ENCODE measurements at places on chromosomes 5 and 9.
A peak's percentile ranks its signal among the peaks of the same experiment; 100 is the strongest.

- no peak overlapping the region for H3K4me3 ChIP-seq
- no peak overlapping the region for H3K27ac ChIP-seq
- no peak for DNase-seq
- no peaks in the 10 kb centered on the region for H3K36me3 ChIP-seq
These were observed 779.3 kb downstream of the CDH9 start for GRCh38 chr5:26259081-26259480.

DNA sequence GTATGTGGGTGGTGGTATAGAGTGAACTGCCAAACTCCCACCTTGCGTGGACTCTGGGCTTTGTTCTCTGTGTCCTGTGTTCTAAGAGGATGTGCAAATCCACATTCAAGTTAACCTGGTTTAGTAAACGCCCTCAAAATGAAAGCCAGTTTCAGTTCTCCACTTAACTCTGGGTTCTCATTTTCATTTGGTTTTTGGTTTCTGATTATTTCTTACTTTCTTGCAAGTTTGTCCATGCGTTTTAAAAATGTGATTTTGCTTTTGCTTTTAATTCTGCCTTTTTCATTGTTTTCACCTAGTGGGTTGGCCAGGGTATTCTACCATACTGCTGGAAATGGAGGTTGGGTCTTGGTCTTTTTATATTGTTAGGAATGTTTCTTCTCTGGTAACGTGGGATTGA is 38.2 kb downstream of the GALNT10 start:
- H3K27me3 ChIP-seq = no peaks in the 10 kb centered on the region
- no peak for DNase-seq
- H3K4me1 ChIP-seq = no peaks in the 10 kb centered on the region
- no peaks in the 10 kb centered on the region for H3K36me3 ChIP-seq

GRCh38 chr5:17077440-17078233 is 139.8 kb upstream of the BASP1 start:
- H3K27ac ChIP-seq = peak overlapping the region; percentile 12
- no peak for DNase-seq
- peaks cover 4% of the 10 kb centered on the region for H3K4me1 ChIP-seq
- no peaks in the 10 kb centered on the region for H3K27me3 ChIP-seq

DNA sequence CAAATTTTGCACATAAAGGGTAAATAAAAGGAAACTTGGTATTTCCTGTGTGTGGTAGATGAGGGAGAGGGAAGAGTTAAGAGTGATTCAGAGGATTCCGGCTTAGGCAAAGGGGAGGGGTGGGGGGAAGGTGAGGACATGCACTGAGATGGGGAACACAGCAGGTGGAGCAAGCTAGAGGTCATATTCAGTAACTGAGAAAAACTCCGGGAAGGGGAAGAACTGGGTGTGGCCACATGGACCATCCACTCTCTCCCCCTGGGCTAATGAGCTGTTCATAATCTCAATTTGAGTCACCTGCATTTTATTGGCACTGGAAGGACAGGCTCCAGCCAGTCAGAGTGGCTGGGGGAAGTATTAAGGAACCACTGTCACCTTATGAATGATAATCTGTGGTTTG is 45.1 kb upstream of the UGCG start:
- no peak for DNase-seq
- H3K27me3 ChIP-seq = no peaks in the 10 kb centered on the region
- no peak overlapping the region for H3K4me3 ChIP-seq

- no peak for DNase-seq
- H3K27ac ChIP-seq = no peak overlapping the region
These were observed 22.9 kb downstream of the ATG10 start for GRCh38 chr5:81994679-81995078.

- no peak for DNase-seq
- no peaks in the 10 kb centered on the region for H3K4me1 ChIP-seq
- H3K36me3 ChIP-seq = no peaks in the 10 kb centered on the region
- no peaks in the 10 kb centered on the region for H3K27me3 ChIP-seq
- H3K27ac ChIP-seq = no peak overlapping the region
These were observed 50.7 kb downstream of the C7 start for GRCh38 chr5:40960037-40960436.

DNA sequence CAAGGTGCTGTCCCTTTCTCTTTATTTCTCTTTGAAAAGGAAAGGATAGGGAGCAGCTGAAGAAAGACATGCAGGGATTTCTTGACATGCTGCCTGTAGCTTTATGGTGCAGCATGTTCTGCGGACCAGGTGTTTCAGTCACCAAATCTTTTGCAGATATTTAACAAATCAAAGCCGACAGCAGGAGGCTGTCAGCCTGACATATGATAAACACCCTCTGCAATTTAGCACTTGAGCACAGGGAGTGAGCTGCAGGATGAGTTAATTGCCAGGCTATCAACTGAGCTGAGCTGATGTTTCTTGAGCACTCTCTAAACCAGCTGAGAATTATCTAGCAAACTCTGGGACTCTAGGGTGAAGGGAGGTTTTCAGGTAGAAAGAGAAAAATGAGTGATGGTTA is 212.8 kb upstream of the ATP10B start:
- no peak overlapping the region for H3K4me3 ChIP-seq
- H3K36me3 ChIP-seq = no peaks in the 10 kb centered on the region
- no peaks in the 10 kb centered on the region for H3K27me3 ChIP-seq
- DNase-seq = no peak
- H3K27ac ChIP-seq = no peak overlapping the region
- no peaks in the 10 kb centered on the region for H3K4me1 ChIP-seq

GRCh38 chr9:130308081-130308571 is 42.6 kb downstream of the HMCN2 start:
- H3K4me1 ChIP-seq = no peaks in the 10 kb centered on the region
- H3K4me3 ChIP-seq = no peak overlapping the region
- no peak for DNase-seq
- no peaks in the 10 kb centered on the region for H3K36me3 ChIP-seq
- H3K27me3 ChIP-seq = no peaks in the 10 kb centered on the region

DNA sequence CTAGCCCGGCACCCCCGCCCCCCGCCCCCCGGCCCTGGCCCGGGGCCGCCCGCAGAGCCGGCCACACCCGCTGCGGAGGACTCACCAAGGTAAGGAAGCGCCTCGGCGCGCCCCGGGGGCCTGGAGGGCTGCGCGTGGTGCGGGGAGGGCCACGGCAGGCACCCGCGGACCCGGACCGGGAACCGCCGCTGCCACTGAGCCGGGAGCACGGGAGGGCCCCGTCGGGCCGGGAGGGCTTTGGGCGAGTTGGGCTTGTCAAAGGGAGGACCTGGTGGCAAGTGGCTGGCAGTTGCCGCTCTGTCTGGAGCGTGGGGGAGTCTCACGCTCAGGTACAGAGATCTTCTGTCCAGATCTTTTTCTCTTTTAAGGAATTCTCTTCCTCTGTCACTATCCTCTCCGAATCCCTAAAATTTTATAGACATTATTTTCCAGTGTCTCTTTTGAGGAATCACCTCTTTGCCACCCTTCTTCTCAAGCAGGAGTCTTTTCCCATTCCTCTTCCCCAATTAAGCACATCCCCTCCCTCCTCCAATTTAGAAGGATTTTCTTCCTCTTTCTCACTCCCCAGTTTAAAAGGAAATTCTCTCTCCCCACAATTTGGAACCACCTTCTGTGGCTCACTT is 11.3 kb upstream of the LHX2 start:
- no peak overlapping the region for H3K4me3 ChIP-seq
- no peak overlapping the region for H3K27ac ChIP-seq
- H3K4me1 ChIP-seq = peaks cover 4% of the 10 kb centered on the region

GRCh38 chr5:123472150-123472924 is 39.6 kb upstream of the CSNK1G3 start:
- H3K4me1 ChIP-seq = no peaks in the 10 kb centered on the region
- H3K4me3 ChIP-seq = no peak overlapping the region
- H3K36me3 ChIP-seq = no peaks in the 10 kb centered on the region
- H3K27me3 ChIP-seq = no peaks in the 10 kb centered on the region
- no peak for DNase-seq
- no peak overlapping the region for H3K27ac ChIP-seq

All from uterus (tissue), 4 donors.